ENCODE measurements at places on chromosomes 7 and 10.

GRCh38 chr10:117138838-117139580 lies 939 bp upstream of the VAX1 start:
- DNase-seq: no peak

DNA sequence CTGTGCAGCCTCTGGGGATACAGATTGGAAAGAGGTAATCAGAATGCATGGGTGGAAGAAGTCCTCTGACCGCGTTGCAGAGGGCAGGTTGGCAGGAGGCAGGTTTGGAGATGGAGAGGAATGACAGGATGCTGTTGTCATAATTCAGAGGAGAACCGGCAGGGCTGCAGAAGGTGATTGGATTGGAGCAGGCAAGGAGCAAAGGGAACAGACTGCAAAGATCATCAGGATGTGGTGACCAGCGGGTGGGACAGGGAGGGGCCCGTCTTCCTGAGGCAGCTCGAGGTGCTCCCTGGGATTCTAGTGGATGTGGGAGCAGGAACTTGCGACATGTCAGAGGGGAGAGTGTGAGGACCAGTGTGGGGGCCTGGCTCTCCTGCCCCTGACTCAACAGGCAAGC lies 78.5 kb upstream of the PPIF start:
- DNase-seq: no peak

DNA sequence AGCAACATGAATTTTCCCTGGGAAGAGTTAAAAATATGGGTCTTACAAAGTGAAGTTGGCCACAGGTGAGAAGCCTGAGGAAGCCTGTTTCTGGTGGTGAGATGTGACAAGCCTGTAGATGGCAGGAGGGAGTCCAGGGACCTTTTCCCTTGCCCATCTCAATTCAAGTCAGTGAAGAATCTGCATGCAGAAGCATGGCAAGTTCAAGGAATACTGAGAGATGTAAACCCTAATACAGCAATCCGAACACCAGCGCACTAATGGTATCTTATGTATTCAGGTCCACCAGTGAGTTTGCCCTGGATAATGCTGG lies 73.6 kb downstream of the RHOBTB1 start:
- no peak for DNase-seq

DNA sequence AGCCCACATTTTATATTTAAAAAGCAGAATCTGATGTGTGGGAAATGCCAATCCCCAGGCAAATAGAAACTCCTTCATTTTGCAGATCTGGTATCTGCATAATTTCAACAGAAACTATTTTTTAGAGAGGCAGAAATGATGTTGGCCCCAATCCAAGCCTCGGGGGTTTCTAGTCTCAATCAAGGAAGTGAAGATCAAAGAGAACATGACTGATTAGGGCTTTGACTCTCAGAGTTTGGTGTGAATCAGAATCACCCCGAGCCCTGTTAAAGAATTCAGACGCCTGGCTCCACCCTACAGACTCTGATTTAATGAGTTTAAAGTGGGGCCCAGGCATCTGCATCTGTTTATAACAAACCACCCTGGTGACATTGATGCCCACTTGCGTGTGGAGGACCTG lies 36.7 kb upstream of the UBE2H start:
- peak; percentile 34 for DNase-seq

DNA sequence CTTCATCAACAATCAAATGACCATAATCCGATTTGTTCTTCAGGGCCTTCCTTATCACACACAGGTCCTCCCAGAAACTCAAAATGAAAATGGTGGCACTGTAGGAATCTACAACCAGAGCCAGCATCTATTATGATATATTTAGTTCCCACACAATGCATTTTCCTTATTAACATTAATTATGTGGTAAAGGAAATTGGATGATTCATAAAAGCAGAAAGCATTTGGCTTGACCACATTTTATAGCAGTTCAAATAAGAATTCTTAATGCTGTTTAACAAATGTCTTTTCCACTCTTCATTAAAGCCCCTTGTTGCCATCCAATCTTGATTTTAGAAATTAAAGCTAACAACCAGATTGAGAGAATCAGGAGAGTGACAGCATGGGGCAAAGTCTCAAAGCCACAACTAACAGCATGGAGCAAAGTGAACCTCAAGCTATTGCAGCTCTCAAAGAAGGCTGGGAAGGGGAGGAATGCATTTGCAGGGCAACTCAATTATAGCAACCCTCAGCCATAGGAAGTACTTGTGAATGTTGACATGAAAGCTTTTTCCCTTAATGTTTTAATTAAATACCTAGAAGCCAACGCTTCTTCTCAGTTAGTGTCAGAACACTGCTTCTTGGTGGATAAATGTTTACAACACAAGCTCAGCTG lies 549.1 kb downstream of the NXPH1 start:
- DNase-seq: no peak

All from MV-4-11 (cell line).